ENCODE measurements at places on chromosomes 2 and 18. TPM values are rescaled to one million over a fixed set of nuclear protein-coding genes. Genes with fewer than 3 reads are reported as not detected.
A peak's percentile ranks its signal among the peaks of the same experiment; 100 is the strongest.

DNA sequence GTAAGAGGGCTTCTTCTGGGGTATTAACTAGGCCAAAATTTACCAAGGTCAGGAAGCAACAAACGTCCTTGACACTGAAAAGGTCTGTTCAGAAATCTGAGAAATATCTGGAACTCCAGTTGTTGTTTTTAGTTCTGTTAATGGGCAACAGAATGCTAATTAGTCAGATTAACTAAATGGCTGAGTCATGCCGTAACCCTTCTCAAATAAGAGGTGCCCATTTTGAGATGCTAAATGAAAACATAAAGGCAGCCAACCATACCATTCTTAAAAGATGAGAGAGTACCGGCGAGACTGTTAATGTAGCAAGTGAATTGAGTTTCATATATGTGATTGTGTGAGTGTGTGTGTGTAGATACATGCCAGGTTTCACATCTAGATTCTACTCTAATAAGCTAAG is 147.9 kb upstream of the GAREM1 start:
- no peak for DNase-seq

GRCh38 chr2:28155086-28155485 is 237.6 kb upstream of the FOSL2 start:
- DNase-seq, result no peak

DNA sequence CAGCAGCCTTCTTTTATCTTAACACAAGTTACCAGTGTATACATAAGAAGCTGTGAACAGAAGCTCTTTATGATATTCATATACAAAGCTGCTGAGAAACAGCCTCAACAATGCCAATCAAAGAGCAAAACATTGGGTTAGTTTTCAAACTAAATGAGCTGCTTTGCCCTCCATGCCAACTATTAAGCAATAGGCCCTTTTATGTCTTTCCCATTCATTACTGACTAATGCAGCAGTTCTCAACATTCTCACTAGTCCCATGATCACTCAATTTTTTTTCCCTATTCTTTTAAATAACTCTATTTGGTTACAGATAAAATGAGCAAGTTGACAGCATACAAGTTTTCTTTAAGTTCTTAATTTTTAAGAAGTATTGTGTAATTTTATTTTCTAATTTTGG is 57.9 kb upstream of the FRZB start:
- peak; percentile 11 for DNase-seq

DNA sequence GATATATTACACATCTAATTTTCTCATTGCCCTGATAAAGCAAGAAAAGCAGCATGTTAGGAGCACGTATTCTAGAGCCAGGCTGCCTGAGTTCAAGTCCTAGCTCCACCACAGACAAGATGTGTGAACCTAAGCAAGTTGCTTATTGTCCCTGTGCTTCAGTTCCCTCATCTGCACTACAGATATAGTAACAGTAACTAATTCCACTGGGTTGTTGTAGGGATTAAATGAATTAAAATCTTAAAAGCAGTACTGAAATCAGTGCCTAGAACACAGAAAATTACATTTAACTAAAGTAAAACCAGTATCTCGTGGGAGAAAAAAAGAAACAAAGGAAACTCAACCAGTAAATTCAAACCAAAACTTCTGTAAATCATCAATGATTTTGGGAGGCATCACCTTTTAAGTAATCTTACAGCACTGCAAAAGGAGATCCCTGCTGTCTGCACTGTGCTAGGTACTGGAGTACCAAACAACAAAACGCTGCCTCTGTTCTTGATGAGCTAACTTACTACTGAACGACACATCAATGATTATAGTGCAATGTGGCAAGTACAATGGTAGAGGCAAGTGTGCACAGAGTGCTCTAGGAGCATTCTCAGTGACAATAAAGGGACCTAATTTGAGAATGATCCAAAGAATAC is 7.9 kb downstream of the MAP3K2 start:
- no peak for DNase-seq

GRCh38 chr2:227653419-227653818 is 13.2 kb upstream of the SCYGR5 start:
- DNase-seq, result no peak

DNA sequence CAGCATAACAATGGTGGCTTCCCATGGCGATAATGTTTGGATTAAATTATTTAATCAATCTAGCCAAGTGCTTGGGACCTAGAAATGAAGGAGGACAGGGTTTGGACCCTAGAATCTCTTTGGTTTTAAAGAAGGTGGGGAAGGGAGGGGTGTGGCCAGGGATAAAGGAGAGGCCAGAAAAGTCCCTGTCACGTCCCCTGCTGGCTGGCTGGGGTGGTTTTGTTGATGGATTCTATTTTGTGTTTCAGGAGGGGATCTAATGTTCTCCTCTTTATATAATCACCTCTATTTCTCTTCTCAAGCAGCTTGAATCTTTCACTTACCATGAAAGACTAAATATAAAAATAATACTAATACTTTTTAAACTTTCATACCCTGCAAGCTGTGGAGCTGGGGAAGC is 52.6 kb upstream of the GALR1 start:
- DNase-seq, result no peak

- no peak for DNase-seq
These were observed 11.5 kb upstream of the RNU4ATAC start for GRCh38 chr2:121519153-121519552.

Gene NCKAP1
- 97.3 TPM for total RNA-seq

- DNase-seq, result no peak
These were observed 401.0 kb downstream of the SUCLG1 start for GRCh38 chr2:84057917-84058560.

DNA sequence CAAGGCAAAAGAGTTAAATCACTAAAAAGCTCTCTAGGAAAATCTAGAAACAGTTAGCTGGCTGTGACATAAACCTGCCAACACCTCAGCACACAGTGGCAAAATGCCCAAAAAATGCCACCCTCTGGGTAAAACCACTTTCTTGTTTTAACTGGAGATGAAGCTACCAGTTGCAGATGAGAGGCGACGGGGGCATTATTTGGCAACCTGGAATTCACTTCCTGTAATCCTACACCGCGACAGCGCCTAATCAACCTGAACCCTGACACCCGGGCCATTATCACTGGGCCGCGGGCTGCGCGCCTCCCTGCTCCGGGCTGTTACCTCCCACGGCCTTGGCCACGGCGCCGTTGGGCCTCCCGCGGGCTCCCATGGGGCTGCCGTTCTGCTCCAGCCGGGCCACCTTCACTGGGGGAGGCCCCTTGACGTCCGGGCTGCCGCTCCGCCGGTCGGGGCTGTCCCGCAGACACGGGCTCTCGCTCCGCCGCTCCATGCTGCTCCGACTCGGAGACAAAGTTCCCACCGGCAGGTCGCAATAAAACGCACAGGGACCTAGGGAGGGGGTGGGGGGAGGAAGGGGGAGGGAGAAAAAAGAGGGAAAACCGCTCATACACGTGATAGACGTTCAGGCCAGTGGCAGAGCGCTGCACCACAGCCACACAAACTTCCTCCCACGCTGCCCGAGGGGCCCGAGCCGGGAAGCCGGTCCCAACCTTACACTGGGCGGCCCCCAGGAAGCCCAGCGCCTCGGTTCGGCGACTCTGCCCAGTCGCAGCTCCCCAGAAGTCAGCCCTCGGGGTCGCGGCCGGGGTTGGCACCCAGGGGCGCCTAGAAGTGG is 2.0 kb downstream of the SATB2 start:
- no peak for DNase-seq

Gene RPRM
- not detected for total RNA-seq

GRCh38 chr2:120287183-120288015 is 34.7 kb downstream of the RALB start:
- no peak for DNase-seq

Gene DQX1
- total RNA-seq, result not detected

DNA sequence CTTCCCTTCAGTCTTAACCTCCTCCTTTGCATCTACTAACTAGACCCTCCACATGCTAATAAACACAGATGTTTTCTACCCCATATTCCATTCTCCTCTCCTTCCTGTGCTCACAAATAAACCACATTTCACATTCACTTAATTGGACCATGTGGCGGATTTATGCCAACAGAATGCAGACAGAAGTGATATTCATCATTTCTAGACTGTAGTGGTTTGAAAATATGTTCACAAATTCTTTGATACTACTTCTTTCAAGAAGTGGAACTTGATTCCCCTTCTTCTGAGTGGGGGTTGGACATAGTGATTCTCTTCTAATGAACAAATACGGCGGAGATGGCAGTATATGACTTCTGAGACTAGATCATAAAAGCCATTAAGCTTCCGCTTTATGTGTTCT is 73.5 kb upstream of the SPTBN1 start:
- DNase-seq, result no peak

Gene DSC2
- total RNA-seq, result under 0.01 TPM

Gene DUSP19
- total RNA-seq, result 2.1 TPM

- no peak for DNase-seq
These were observed 2.2 kb downstream of the CD226 start for GRCh38 chr18:69945220-69946114.

GRCh38 chr2:146997488-146997887 is 847.3 kb upstream of the ACVR2A start:
- no peak for DNase-seq

- DNase-seq, result no peak
These were observed 221.9 kb upstream of the DLGAP1 start for GRCh38 chr18:4677006-4677405.

Gene LDLRAD4
- 6.7 TPM for total RNA-seq

Gene RTP5
- total RNA-seq, result not detected

DNA sequence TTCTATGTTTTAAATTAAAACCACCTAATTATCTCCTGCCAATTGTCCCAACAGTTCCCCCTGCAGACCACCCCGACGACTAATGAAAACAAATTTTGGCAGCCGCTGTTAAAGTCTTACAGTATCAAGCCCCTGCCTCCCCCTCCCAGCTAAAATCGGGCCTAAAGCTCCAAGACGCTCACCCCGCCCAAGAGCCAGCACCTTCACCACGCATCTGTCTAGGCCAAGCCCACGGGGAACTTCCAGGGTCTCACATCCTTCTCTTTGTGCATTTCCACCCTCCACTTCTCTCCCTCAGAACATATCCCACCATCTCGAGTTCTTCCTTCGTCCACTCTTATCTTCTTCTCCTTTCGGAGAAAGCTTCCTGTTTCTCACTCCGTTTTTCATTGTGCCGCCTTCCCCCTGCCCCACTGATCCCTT is 445 bp downstream of the PRPF40A start:
- DNase-seq, result no peak

- DNase-seq, result no peak
These were observed 6.0 kb upstream of the ALPP start for GRCh38 chr2:232372231-232373208.

DNA sequence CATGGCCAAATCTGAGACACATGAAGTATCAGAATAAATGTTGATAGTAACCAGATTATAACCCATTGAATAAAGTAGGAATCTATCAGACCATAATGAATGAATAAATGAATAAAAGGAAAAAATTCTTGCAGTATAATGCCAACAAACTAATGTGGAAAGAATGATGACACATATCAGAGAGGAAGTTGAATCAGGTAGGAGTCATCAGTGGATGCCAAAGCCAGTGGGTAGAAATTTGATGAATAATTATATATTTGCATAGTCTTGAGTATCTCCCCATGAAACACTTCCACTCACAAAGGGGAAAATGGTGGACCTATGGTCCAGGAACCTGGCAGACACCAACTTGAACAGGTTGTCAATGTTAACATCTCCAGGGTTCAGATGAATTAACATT is 68.6 kb downstream of the GALNT3 start:
- DNase-seq, result peak; percentile 18

Gene SLC23A3
- total RNA-seq, result 0.89 TPM

Gene GULP1
- total RNA-seq, result 2.6 TPM

DNA sequence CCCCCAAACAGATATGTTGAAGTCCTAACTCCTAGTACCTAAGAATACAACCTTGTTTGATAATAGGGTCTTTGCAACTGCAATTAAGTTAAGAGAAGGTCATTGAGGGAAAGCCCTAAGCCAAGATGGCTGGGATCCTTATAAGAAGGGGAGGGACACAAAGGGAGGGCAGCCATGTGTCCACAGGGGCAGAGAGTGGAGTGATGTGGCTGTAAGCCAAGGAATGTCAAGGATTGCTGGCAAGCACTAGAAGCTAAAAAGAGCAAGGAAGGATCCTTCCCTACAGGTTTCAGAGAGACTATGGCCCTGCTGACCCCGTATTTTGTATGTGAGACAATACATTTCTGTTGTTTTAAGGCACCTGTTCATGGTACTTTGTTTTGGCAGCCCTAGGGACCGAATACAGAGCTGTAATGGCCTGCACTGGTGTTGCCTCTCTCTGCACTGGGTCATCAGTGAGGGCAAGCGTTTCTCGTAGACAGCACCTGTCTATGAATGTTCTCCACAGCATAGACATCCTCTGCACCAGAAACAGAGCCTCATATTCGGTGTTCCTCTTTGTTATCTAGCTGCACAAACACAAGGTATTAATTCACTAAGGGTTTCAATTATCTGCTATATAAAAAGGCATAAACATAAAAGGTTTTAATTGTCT is 75.4 kb upstream of the AQP4 start:
- DNase-seq, result no peak

GRCh38 chr2:75241696-75242095 is 42.4 kb upstream of the TACR1 start:
- DNase-seq, result no peak

Data from dermis microvascular lymphatic vessel endothelial cell (primary cell).